ENCODE measurements at places on chromosomes 4 and X.

- no peak for DNase-seq
These were observed 7.4 kb upstream of the S100P start for GRCh38 chr4:6686104-6686787.

DNA sequence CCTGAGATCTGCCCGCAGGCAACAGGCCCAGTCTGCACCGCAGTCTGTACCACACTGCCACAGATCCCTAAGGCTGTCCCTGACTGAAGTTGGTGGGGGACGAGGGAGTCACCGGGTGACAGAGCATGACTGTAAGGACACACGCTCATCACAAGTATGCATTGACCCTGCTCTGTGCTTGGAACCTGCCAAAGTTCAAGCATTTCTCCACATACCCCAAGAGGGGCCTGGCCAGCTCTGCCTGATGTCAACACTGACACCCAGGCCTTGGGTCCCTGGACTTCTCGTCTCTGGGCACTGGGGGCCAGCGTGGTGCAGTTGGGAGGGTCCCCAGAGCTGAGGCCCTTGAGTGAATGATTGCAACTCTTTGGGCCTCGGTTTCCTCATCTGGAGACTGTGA lies 7.9 kb downstream of the BLOC1S4 start:
- no peak for DNase-seq

- no peak for DNase-seq
These were observed 11.6 kb upstream of the SCD5 start for GRCh38 chr4:82810176-82810575.

GRCh38 chr4:86921608-86922252 lies 13.1 kb upstream of the AFF1 start:
- no peak for DNase-seq

DNA sequence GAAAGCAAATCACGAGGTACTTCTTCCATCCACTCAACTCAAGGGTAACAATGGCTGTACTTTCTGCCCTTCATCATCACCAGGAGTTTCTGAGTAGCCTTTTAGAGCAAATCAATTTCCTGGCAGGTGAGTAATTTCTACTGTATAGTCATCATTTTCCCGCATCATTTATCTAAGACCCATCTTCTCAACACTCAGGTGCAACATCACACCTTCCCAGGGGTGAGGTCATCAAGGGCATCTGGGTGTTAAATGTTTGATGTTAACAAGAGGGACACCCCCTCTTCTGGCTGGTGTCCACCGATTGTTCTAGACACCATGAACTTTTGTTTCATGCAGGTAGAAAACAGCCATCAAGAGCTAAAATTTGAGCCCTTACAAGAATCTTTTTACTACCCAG lies 313.4 kb upstream of the MAGEB2 start:
- DNase-seq: no peak

DNA sequence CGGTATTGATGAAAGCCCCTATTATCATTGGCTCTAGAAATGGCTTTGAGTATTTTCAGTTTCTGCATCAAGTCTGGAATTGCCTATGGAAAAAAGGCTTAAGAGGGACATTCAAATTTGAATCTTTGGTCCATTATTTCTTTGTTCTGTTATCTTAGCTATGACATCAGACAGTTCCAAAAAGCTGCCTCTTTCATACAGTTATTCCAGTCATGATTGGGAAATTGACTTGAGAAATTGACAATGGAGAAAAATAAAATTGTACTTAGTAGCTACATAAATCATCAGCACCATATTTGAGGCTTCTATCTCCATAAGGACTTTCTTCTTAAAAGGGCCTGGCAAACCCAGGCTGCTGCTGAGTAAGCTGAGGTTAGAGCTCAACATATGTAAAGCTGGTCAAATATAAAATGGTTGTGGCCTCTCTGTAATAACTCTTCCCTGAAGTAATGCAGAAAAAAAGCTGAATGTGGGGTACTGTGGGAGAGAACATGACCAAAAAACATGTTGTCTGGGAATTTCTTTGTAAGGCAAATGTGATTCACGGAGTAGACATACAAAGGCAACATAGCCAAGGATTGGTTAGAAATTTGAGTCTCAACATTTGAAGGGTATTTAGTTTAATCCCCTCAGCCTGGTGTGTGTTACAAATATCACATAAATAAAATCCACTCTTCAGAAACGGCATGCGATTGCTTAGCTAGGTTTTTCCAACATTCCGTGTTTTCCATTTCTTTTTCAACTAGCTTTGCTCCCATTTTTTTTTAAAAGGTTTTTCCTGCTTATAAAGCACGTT lies 100.9 kb downstream of the LNX1 start:
- DNase-seq: no peak

DNA sequence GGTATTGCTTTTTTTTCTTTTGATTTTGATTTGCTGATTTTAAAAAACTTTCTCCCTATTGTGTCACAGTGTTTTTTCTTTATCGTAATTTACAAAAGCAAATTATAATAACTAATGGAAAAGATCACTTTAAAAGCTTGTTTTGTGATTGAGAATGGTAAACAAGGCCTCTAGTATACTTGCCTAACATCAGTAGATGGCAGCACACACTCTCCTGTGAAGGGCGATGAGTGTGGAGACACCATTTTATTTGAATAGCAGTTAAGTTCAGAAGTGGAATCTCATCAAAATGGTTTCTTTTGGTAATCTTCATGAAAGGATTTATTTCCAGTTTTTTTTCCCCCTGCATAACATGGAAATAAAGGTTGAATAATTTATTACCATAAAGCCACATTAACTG lies 72.3 kb downstream of the PAK3 start:
- no peak for DNase-seq

- no peak for DNase-seq
These were observed 57.8 kb upstream of the FAM47B start for GRCh38 chrX:34884817-34885216.

- no peak for DNase-seq
These were observed 17.8 kb downstream of the SCD5 start for GRCh38 chr4:82780752-82781231.

DNA sequence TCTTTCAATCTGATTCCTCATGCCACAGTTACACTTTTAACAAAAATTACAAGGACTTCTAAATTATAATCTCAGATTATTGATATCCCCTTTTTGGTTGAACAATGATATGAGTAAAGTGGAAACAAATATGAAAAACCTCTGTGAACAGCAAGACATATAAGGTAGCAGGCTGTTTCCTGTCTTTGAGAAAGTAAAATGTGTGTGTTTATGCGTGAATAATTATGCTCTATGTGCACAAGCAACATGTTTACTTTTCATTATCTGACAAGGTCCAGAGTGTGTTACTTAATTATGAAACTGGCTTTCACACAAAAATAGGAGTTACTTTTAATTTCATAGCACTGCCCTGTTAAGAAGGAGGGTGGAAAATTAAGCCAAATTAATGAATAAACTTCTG lies 43.1 kb downstream of the DDIT4L start:
- DNase-seq: no peak

Measured in activated T-cell treated with anti-CD3 and anti-CD28 coated beads, Interleukin-2, amount 50 U/mL, for 48 hours (primary cell).